Activated naive CD8-positive, alpha-beta T cell treated with anti-CD3 and anti-CD28 coated beads for 36 hours (primary cell): ENCODE measurements at places on chromosomes 7 and 10. TPM values are rescaled to one million over a fixed set of nuclear protein-coding genes. Genes with fewer than 3 reads are reported as not detected.

The ASZ1 gene
- total RNA-seq: not detected

The RAMP3 gene
- total RNA-seq: not detected

The CTNNA3 gene
- total RNA-seq: not detected

The GRID1 gene
- total RNA-seq: not detected

The ARF5 gene
- total RNA-seq: 93.1 TPM

The CCDC6 gene
- 47.5 TPM for total RNA-seq

The ZNF727 gene
- 0.58 TPM for total RNA-seq

The PPP1R17 gene
- not detected for total RNA-seq

The SLC16A12 gene
- not detected for total RNA-seq

The PNLIPRP1 gene
- total RNA-seq: not detected

The KIAA1549 gene
- total RNA-seq: 1.7 TPM

The FAM25G gene
- total RNA-seq: not detected

The TMEM176B gene
- total RNA-seq: not detected

The UFSP1 gene
- 2.3 TPM for total RNA-seq

The GLCCI1 gene
- total RNA-seq: 9.0 TPM

The DNA2 gene
- 51.4 TPM for total RNA-seq

The CDHR1 gene
- 0.91 TPM for total RNA-seq

The CYP17A1 gene
- not detected for total RNA-seq

The LRIT1 gene
- total RNA-seq: not detected

The ITIH5 gene
- not detected for total RNA-seq

The CPA2 gene
- total RNA-seq: not detected

The LLCFC1 gene
- not detected for total RNA-seq

The CASP2 gene
- 79.7 TPM for total RNA-seq

The ACTA2 gene
- 5.0 TPM for total RNA-seq

The EMX2 gene
- total RNA-seq: not detected

The PLEKHS1 gene
- total RNA-seq: 0.24 TPM

The AGAP9 gene
- 2.1 TPM for total RNA-seq

The SEMA3E gene
- not detected for total RNA-seq

The LIPN gene
- not detected for total RNA-seq

The AEBP1 gene
- total RNA-seq: 38.3 TPM

The RTKN2 gene
- 1.2 TPM for total RNA-seq

The NRCAM gene
- total RNA-seq: 4.6 TPM

The PCGF6 gene
- 18.6 TPM for total RNA-seq

The MYL10 gene
- not detected for total RNA-seq

The POT1 gene
- 32.3 TPM for total RNA-seq

The ITGA8 gene
- total RNA-seq: not detected

The KNDC1 gene
- not detected for total RNA-seq

The EN2 gene
- total RNA-seq: not detected
